Activated CD8-positive, alpha-beta T cell treated with anti-CD3 and anti-CD28 coated beads for 36 hours (primary cell): ENCODE measurements at places on chromosomes 5 and 9. TPM values are rescaled to one million over a fixed set of nuclear protein-coding genes. Genes with fewer than 3 reads are reported as not detected.

- no peak for DNase-seq
Measured at GRCh38 chr5:103793595-103794182, 231.1 kb upstream of the NUDT12 start.

Gene PDGFRB
- 0.58 TPM for total RNA-seq

GRCh38 chr5:73917433-73917832, 291.4 kb downstream of the ARHGEF28 start:
- DNase-seq: no peak

- DNase-seq: no peak
Measured at GRCh38 chr9:20271096-20271495, 351.2 kb downstream of the MLLT3 start.

GRCh38 chr5:60210810-60211209, 317.3 kb upstream of the PDE4D start:
- DNase-seq: no peak

DNA sequence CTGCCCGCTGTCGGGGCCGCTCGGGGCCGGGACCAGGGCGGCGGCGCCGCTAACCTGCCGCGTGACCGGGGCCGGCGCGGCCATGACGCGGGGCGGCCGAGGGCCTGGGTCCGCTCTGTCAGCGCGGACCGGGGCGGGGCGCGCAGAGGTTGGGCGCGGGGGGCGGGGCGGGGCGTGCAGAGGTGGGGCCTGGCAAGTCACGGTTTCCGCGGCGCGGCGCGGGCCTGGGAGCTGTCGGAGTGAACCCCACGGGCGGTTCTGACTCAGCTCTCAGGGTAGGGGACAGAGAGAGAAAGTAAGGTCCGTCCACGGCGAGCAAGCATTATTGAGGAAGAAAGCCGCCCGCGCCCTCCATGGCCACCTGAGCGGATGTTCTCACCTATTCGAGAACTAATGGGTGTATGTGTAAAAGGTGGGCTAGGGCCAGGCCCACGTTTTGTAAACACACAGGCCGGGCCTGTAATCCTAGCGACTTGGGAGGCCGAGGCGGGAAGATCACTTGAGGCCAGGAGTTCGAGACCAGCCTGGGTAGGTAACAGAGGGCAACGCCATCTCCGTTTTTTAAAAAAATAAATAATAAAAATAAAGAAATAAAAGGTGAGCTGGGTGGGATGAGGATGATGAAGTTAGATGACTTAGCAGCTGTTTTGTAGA, at the start of gene PRXL2C:
PRXL2C (minus strand) TSS at position 120 of the 654 bp plus-strand sequence; CDS start at position 84, 36 bp downstream.
- DNase-seq: peak; percentile 82

Gene CEP72
- 28.9 TPM for total RNA-seq

DNA sequence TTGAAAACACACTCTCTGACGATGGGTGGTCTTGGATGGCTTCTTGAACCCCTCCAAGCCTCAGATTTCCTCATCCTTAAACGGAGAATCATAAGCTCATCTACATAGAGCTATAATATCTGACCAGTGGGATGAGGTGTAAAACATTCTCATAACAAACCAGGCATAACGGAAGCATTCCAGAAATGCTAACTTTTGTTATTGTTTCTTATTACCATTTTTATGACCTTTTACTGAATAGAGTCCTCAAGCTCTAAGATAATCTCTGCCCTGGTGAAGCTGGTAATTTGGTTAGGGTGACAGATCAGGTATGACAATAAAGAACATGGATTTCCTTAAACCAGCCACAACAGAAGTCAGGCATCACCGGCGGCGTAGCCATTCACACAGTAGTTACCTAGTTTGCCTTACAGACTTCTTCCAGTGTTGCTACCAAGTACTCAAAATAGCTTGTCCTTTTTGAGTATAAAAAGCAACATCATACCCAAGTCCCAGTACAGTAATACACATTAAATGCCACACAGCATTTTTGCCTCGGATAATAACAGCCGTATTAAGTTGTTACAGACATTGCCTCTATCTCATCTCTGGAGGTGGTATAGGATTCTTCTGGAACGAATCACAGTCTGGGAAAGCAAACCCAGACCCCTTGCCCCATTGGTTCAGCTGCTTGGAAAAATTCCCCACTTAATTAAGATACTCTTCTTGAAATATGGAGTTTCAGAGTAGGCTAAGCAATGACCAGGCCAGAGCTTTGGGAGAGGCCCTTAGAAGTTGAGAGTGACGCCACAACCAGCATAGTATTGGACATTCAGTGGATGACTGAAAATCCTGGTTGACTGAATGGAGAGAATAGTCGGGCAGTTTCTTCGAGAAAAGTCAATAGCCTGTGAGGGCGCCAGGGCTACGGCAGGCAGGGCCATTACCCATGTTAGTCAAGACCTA, 252.5 kb downstream of the SLIT3 start:
- DNase-seq: no peak

Gene ZNF366
- not detected for total RNA-seq

GRCh38 chr5:133405275-133406034, 206.9 kb downstream of the FSTL4 start:
- DNase-seq: no peak

DNA sequence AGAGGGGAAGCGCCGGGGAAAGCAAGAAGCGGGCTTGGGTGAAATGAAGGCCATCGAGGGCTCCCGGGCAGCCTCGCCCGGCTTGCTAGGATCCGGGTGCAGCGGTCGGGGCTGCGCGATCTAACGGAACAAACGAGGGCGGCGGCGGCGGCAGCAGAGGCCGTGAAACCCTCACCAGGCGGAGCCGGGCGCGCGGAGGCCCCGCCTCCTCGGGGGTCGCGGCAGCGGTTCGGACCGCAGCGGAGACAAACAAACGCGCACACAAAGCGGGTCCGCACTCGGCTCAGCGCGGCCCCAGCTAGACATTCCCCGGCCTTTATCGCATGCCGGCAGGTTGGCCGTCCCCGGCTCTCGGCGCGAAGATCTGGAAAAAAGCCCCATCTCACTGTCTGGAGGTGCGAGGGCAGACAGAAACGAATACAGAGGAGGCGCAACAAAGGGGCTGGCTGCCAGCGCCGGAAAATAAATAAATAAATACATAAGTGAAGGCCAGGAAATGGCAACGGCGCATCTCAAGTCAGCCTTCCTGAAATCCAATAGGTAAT, 10.5 kb upstream of the TRIM36 start:
- peak; percentile 43 for DNase-seq

DNA sequence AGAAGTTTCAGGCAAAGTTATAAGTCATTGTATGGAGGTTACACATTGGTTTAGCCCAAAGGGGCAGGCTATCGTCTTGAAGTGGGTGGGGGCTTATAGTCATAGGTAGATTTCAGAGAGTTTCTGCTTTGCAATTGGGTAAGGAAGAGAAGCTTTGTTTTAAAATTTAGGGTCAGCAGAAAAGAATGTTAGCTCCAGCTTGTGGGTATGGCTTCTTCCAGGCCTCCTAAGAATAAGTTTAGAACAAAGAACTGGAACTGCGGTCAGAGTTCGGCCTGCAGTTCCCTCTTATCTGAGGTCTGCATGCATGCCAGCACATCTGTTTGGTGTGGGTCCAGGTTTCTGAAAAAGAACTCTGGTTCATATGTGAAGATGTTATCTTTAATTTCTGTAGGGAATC, 96.1 kb downstream of the CYFIP2 start:
- no peak for DNase-seq

Gene OR1J2
- not detected for total RNA-seq

DNA sequence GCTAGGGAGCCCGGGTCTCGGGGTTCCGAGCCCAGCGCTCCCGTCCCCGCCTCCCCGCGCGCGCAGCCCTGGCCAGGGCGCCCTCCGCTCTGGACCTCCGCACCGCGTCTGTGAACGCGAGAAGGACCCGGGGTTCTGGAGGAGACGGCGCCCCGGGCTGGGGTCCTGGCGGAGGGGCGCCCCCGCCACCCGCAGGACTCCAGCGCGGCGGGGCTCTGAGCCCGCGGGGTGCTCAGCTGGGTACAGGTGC, 431 bp downstream of the TMOD1 start:
- no peak for DNase-seq

GRCh38 chr5:52989781-52990527, 802 bp downstream of the ITGA2 start:
- DNase-seq: peak; percentile 56
